ENCODE measurements at places on chromosomes 5 and 9.
A peak's percentile ranks its signal among the peaks of the same experiment; 100 is the strongest.

DNA sequence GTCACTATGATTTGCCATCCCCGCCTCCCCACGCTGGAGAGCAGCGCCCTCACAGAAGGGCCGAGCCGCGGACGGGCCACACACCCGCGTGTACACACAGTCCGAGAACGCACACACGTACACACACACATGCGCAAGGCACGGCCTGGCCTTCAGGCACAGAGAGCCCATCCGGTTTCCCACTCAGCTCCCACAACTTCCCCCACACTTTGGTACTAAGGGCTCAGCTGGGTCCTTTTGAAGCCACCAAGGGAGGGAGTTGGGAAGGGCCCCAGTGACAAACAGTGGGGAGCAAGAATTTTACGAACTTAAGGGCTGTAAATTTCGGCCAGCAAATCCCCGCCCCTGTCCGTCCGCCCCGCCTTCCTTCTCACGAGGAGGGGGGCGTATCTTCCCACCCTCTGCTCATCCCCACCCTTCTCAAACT, 133.3 kb upstream of the HAND1 start:
- no peak for DNase-seq

- no peak for DNase-seq
These were observed 38.9 kb downstream of the LPAR1 start for GRCh38 chr9:110999379-110999778.

- no peak for DNase-seq
These were observed 39.6 kb downstream of the RXRA start for GRCh38 chr9:134365791-134366222.

DNA sequence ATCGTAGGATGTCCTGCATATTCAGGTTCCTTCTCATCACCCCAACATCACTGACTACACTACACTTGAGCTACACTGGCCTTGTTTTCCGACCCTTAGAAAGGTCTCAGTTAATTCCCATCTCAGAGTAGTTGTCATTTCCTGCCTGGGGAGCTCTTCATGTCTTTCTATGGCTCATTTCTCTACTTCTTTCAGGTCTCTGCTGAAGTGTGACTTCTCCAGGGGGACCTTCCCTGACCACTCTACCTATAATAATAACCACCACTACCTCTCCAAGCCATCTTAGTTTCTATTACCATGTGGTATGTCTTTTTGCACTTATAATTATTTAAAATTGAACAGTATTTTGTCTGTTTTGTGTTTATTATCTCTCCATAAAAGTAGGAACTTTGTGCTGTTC, 113.2 kb downstream of the STARD4 start:
- no peak for DNase-seq

- DNase-seq = no peak
These were observed 99.4 kb downstream of the PSD2 start for GRCh38 chr5:139895046-139895445.

GRCh38 chr5:124371111-124371706, 375.2 kb downstream of the ZNF608 start:
- DNase-seq = no peak

- no peak for DNase-seq
These were observed 127.6 kb downstream of the RFX3 start for GRCh38 chr9:3398232-3398648.

GRCh38 chr5:23303836-23304235, 203.6 kb upstream of the PRDM9 start:
- DNase-seq = no peak

DNA sequence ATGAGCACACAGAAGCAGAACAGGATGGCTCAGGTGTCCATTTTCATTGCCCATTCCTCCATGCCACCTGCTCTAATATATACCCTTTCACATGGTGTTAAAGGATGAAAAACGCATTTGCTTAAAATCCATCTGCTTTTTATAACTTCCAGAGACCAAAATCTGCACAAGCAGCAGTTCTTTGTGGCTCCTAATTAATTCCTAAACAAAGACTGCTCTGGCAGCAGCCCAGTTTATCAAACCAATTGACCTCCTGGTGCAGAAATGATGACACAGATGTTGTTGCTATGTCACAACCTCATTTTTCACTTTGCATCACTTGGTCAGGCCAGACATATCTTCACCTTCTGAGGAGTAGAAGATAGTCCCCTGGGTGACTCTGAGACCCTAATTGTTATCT, 141.2 kb downstream of the ASTN2 start:
- no peak for DNase-seq

DNA sequence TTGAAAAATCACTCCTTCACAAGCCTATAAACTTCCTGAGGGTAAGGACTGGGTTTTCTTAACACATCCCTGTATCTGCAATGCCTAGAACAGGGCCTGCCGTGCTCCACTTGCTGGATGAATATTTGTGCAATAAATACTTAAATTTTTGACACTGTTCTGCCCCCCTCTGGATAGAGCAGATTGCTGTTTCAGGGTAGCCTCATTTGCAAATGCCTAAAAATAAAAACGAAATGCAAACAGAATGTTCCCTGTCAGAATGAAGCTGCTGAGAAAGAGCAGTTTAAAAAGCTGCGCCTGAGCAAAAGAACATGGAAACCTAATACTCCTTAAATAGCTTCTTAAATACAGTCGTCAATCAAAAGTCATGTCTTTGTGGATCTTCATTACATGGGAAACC, 385.3 kb downstream of the PRELID2 start:
- DNase-seq = no peak

- no peak for DNase-seq
These were observed 529.2 kb downstream of the EBF1 start for GRCh38 chr5:158570502-158570901.

GRCh38 chr9:98295824-98296223, 40.4 kb upstream of the TBC1D2 start:
- no peak for DNase-seq

DNA sequence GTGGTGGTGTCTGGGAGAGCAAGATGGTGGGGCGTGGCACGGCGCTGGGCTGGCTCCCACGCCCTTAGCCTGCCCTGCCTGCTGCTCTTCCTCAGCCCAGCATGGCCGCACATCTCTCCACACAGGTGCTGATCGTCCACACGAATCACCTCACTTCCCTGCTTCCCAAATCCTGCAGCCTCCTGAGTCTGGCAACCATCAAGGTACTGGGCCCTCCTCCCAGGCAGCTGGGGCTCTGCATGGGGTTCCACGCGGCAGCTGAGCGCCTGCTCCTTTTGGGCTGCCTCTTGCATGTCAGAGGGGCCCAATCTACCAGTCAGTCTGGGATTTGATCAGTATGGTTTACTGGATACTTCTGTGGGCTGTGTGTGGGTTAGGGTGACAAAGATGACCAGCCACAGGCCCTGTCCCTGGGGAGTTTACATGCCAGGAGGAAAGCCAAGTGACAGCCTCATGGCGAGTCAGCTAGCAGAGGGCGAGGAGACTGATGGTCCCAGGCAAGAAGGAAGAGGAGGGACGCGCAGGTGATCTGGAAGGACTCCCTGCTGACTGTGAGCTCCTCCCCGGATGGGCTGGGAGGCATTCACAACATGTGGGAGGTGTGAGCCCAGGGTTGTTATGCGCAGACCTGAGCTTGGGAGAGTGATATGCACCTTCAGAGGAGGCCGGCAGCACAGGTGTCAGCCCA, 6.0 kb downstream of the LRSAM1 start:
- no peak for DNase-seq

GRCh38 chr5:145991044-145991575, 54.7 kb downstream of the SH3RF2 start:
- DNase-seq = no peak

DNA sequence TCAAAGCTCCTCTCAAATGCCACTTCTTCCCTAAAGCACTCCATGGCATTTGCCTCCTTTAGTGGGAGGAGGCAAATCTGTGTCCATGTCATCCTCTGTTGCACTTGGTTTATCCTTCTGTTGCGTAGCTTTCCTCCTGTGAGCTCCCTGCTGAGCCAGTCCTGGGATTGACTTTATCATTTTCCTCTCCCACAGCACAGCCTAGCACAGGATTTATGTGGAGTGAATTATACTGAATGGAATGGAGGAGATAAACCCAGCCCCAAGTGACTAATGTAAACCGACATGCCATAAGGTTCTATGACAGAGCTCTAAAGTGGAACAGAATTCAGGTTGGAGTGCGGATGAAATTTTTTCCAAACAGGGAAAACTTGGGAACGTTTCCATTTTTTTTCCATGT, 26.4 kb upstream of the TOMM5 start:
- no peak for DNase-seq

GRCh38 chr9:110058304-110058953, 149.5 kb downstream of the C9orf152 start:
- DNase-seq = peak; percentile 83

DNA sequence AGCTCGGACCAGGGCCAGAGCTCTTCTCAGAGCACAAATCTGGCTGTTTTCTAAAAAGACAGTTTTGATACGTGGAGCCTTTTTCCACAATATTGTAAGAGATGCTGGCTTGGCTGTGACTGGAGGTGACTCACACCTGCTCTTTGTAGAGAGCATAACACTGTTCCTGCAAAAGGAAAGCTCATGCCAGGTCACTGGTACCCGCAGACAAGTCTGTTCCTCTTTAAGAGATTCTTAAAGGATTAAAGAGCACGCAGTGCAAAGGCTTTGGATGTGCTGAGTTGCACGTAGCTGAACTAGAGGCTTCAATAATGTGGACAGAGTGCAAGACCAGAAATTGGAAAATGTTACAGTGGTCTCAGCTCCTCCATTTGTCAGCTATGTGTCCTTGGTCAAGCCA, 19.0 kb downstream of the ACTL7B start:
- DNase-seq = no peak

DNA sequence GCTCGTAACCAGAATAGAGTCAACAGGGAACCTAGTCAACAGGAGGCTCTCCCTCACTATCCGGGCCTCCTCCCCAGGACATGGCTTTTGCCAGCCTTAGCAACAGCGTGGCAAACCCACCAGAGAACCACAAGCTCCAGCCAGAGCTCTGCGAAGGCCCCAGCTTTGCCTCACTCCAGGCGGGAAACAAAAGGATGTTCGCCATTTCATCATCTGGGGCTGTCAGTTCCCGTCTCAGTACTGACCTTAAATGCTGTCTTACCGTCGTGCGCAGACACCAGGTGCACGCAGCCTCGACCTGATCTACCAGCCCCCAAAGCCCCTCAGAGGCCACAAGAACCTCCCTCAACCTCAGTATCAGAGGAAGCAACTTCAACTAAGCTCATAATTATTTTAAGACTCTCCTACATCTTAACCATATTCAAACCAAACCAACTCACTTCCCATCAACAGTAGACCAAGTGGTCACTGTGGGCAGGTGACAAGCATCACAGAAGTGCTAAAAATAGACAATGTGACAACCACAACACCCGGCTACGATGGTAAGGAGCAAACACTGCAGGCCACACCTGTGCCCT, 71.4 kb downstream of the SEMA4D start:
- peak; percentile 84 for DNase-seq

- no peak for DNase-seq
These were observed 62.9 kb downstream of the COL5A1 start for GRCh38 chr9:134704498-134704897.

DNA sequence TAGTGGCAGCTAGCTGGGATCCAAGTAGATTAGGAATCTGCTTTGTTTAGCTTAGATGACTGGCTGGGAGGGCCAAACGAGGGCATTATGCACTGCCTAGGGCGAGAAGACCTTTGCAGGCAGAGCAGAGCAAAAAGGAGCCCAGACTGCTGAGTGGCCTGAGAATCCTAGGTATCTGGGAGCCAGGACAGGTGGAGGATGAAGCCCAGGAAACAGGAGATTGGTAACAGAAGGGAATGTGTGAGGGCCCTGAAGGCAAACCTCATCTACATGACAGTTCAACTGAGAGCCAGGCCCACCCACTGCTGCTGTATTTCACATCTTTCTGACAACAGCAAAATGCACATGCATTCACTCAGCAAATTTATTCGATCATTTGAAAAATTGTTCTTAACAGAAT, 192.3 kb downstream of the DTWD2 start:
- no peak for DNase-seq

DNA sequence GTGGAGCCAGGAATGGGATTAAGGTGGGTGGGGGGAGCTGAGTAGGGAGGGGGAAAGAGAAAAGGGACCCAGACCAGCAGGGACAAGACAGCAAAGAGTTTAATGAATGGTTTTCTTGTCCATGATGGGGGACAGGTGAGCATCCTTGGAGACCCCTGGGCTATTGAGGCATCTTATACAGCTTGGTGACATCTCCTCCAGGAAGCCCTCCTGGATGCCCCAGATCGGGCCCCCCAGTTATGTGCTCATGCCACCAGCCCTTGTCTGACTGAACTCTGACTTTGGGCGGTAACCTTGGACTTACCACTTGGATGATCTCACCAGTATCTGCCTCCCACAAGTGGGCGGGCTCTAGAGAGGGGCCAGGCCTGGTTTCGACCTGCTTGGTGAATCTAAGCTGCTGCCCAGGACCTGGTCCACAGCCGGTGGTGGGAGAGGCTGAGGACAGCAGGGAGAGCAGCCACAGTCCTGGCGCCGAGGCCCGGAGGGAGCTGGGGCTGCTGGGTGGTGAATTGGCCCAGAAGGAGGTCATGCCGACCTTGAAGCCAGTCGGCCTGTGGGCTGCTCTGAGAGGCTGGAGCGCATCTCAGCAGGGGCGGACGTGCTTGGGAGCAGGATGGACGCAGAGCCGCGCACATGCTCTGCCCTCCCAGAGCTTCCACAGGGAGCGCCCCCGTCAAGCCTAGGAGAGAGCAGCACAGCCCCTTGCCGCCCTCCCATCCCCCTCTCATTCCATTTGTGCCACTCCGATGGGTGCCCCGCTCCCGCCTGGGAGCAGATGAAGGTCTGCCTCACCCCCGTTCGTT, 36.2 kb downstream of the UNC5A start:
- no peak for DNase-seq

- DNase-seq = peak; percentile 95
These were observed at the start of gene SNX30 for GRCh38 chr9:112750016-112750763. TSS of gene SNX30 (plus strand) at chr9:112750760. CDS start at chr9:112751002, 242 bp downstream.

DNA sequence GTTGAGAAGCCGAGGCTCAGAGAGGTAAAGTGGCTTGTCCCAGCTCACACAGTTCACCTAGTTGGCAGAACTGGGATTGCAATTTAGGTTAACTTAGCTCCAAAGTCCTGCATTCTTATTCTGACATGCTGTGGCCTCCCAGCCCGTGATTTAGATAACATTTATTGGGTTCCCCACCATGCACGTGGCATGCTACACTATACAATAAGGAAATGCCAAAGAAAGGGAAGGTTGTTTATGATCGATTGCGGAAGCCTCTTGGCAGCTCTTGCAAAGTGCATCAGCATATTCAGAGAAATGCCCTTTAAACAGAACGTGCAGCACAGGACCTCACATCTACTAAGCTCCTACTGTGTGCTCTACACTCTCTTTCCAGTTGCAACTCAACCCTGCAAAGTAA, 3.2 kb downstream of the NEURL1B start:
- DNase-seq = peak; percentile 86

DNA sequence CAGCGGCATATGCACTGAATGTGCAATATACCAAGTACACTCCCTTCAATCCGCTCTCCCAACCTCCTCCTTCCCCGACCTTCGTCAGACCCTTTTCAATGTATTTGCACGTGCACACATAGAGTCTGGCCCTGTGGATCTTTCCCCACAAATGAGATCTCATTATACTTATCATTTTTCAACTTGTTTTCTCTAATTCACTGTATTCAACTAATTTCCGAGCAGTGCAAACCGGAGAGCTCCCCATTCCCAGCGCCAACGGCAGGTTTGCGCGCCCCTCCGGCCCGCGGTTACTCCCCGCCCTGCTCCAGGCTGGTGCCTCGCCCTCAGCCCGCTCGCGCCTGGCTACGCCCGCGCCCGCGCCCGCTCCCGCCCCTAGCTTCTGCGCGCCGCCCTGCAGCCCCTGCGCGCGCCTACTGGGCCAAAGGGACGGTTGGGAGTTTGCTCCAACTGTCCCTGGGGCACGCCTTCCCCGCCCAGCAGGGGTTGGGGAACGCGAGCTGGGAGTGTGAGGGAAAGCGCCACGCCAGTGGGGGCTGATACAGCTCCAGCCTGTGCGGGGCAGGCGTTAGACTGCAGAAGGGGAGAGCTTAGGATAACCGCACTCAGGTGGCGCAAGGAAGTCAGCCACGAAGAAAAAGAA, 3.3 kb upstream of the CDC20B start:
- DNase-seq = peak; percentile 50

Measured in Peyer's patch (tissue), 4 donors.